GM10248 (cell line): ENCODE measurements at places on chromosomes 12 and 14.
A peak's percentile ranks its signal among the peaks of the same experiment; 100 is the strongest.

DNA sequence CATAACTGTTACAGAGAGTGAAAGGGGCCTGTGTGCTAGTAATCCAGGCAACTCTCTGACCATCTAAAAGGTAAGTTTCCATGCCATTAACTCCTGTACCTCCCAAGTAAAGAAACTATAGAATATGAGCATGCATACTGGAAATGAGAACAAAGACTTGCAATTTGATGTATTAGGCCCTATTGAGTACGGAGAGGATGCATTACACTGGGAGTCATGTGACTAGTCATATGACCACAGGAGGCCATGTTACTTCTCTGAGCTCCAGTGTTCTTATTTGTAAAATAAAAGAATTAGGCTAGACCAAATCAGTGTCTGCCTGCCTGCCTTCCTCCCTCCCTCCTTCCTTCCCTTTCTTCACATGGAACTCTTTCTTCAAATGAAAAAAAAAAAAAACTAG lies 440.1 kb upstream of the CCDC196 start:
- DNase-seq = no peak

DNA sequence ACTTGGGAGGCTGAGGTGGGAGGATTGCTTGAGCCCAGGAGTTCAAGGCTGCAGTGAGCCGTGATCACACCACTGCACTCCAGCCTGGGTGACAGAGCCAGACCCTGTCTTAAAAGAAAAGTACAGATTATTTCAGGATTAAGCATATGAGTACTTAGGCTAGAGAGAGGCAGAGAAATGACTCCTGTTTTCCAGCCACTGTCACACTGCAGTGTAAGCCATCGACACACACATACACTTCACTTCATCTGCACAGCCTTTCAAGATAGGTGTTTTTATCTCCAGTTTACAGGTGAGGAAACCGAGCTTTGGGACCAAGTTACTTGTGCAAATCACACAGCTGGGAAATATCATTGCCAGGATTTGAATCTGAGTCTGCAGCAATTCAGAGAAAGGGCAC lies 77.2 kb downstream of the ETV6 start:
- DNase-seq = no peak

GRCh38 chr12:12693111-12693671 lies 2.8 kb downstream of the GPR19 start:
- no peak for DNase-seq

GRCh38 chr14:92601757-92602417 lies 88.3 kb downstream of the RIN3 start:
- no peak for DNase-seq

DNA sequence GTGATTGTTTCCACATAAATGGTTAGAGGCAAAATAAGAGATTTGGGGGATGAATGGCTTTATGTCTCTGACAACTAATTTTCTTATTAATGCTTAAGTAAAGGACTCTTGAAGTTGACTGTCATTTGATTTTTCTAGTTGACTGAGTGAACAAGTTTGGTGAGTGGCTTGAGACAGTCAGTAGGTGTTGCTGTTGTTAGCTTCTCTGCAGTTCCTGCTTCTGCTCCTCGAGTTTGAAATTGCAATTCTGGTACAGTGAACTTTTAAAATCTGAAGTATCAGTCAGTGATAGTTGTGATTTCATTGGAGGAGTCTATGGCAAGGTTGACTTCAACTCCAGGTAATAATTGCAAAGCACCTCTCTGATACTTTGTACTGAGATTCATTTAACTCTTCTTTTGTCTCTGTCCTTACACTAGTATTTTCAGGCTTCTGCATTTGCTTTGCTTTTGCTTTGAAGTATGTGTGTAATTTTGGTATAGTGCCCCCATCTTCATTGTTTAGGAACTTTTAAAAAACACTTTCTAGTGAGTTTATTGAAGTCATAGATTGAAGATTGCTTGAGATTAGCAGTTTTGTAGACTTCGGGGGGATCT lies 415.5 kb downstream of the PCNX1 start:
- peak; percentile 49 for DNase-seq

GRCh38 chr12:131773582-131774221 lies 54.5 kb upstream of the MMP17 start:
- DNase-seq = peak; percentile 79

- no peak for DNase-seq
These were observed 17.4 kb downstream of the FAM181A start for GRCh38 chr14:93944348-93945069.

DNA sequence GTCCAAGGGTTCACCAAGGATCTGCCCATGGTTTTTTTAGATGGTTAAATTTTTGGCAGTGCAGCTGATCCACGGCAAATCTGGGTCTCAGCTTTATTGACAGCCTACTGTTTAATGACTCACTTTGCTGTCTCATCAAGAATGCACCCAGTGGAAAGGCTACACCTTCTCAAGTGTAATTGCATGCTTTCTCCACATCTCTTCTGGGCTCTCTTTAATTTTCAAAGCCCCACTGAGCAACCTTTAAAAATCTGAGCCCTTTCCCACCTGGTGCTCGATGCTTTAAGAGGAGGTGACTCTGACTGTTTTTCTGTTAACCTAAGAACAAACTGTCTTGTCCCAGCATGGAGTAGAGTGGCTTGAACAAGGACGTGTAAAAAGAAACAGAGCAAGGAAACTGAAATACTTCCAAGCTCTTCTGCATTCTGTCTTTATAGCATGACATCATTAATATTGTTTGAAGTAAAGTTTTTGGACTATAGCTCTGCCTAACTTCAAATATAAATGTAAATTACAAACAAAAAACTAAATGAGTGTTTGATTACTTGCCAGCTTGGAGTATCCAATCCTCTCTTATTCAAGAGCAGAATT lies 214.2 kb upstream of the KRR1 start:
- no peak for DNase-seq

DNA sequence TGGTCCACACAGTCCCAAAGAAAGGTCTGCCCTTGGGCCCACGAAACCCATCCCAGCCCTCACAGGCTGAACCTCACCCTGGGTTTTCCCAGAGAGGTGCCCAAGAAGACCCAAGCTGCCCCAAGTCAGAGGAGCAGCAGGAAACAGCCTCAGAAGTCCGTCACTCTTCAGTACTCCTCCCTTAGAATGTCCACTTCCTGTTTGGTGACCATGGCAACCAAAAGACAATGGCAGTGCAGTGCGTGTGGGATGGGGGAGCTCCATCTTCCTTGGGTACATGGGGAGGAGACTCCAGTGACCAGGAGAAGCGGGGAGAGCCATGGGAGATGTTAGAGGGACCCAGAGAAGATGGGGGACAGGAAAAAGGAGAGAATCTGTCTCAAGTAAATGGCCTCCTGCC lies 11.3 kb downstream of the SELPLG start:
- peak; percentile 47 for DNase-seq

GRCh38 chr12:66119229-66119869 lies 11.2 kb downstream of the LLPH start:
- DNase-seq = no peak

GRCh38 chr12:47725893-47726292 lies 603 bp upstream of the ENDOU start:
- peak; percentile 67 for DNase-seq

DNA sequence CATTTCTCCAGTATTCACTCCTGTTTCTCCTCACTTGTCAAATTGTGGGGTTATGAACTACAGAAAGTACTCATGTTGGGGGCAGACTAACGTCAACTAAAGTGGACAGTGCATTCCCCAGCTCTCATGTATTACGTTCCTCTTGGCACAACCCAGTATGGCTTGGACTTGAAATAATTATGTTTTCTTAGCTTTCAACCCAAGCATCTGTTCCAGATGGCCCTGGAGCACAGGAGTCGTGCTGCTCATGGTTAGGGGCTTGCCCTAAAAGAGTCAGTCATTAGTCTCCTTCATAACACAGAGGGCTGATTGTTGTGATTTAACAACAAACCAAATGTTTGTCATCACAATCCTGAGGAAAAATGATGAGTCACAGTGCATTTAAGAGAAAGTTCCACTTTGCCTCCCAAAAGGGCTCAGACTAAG lies 154.4 kb downstream of the RPAP3 start:
- no peak for DNase-seq

- DNase-seq = no peak
These were observed 148.8 kb upstream of the GARIN6 start for GRCh38 chr12:99498756-99499155.

GRCh38 chr12:130401703-130402102 lies 64.0 kb downstream of the PIWIL1 start:
- no peak for DNase-seq

DNA sequence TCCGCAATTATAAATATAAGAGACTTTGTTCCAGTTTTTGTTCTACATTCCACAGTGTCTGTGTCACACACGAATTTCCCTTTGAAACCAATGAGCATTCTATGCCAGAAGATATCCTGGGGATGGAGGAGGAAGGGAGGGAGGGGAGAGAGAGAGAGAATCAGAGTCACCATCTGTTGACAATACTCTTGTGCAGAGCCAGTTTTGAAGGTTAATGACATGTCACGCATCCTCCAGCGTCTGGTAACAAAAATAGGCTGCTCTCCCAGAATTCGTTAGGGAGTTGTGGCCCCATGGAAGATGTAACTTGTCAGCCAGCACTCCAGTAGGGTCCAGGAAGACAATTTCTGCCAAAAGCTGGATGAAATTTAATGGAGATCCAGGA lies 213.5 kb upstream of the KRR1 start:
- DNase-seq = no peak
